Ecto neural progenitor cell (in vitro differentiated cells): ENCODE measurements at places on chromosomes 1 and 21.

- DNase-seq = no peak
Measured at GRCh38 chr1:243658594-243659105, 191.4 kb downstream of the AKT3 start.

- no peak for DNase-seq
Measured at GRCh38 chr1:47708019-47708535, 270.2 kb downstream of the FOXD2 start.

GRCh38 chr1:11648039-11648438 lies 6.2 kb downstream of the FBXO2 start:
- DNase-seq = no peak

DNA sequence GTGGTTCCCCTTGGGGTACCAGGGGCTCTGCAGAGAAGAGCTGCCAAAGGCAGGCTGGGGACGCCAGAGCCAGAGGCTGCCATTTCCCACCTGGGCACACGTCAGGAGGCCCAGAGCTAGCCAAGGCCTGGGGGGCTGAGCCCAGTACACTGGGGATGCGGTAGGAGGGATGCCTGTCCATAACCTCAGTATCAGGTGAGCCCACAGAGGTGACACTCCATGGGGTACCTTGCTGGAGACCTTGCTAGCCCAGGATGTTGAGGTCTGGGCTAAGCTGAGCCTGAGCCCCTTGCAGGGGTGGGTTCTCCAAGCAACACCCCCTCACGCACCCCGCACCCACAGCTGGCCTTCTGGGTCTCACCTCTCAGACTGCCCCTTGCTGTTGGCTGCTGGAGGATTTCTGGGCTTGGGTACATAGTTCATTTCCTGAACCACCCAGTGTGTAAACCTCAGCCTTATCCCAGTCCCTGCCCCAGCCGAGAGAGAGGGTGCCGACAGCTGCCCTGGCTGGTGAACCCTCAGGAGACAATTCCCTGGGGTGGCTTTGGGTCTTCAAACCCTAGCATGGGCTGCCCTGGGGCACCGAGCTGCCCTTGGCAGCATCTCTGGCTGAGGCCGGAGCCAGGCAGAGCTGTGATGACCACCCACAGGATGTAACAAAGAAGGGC lies 92.5 kb upstream of the VAMP3 start:
- DNase-seq = no peak

DNA sequence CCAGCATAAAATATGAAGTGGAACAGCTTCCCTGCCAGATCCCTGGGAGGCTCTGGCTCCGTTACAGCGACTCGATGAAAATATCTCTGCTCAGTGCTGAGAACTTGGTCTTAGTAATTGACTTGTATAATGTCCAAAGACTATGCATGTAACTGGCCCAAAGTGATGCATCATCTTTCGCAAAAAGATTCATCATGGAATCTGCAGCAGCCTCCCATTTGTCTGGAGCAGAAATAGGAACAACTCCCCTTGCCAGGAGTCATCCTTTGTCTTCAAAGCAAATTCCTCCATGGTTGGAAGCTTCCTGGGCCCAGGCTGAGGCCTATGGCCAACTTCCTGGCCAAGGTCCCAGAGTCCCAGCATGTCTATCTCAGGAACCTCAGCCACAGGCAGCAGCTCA lies 16.9 kb upstream of the SLC6A17 start:
- no peak for DNase-seq

DNA sequence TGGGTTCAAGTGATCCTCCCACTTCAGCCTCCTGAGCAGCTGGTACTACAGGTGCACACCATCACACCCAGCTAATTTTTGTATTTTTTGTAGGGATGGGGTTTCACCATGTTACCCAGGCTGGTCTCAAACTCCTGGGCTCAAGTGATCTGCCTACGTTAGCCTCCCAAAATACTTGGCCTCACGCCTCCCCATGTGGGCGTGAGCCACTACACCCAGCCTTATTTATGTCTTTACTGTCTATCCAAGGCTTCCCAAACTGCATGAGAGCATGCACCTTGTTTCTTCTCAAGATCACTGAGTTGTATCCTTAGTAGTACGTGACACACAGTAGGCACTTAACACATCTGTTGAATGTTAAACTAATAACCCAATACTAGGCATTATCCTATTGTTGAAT lies 14.2 kb downstream of the WASF2 start:
- DNase-seq = no peak

- no peak for DNase-seq
Measured at GRCh38 chr1:6097117-6097595, 51.5 kb downstream of the KCNAB2 start.

DNA sequence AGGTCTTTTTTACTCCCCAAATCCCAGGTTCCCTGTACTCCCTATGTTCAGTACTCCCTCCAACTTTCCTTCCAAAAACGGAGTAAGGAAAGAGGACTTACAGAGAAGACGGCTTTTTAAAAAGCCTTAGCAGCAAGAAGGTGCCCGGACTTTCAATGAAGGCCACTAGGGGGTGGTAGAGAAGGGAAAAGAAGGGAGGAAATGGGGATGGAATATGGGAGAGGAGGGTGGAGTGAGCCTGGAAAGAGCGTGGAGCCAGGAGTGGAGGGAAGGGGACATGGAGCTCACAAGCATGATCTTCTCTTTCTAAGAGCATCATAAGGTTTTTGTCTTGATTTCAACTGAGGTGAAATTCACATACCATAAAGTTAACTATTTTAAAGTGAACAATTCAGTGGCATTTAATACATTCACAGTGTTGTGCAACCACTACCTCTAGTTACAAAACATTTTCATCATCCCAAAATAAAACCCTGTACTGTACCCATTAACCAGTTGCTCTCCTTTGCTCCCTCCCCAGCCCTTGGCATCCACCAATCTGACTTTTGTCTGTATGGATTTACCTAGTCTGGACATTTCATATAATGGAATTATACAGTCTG lies 129.9 kb downstream of the ZNF281 start:
- peak; percentile 62 for DNase-seq

- DNase-seq = peak; percentile 51
Measured at GRCh38 chr1:247332623-247333361, 1.1 kb upstream of the ZNF496 start.

GRCh38 chr1:195075973-195076372 lies 1532.3 kb downstream of the KCNT2 start:
- no peak for DNase-seq

GRCh38 chr1:3064296-3064850 lies 4.6 kb upstream of the PRDM16 start:
- DNase-seq = peak; percentile 40

- DNase-seq = no peak
Measured at GRCh38 chr1:67439277-67440029, 9.3 kb upstream of the SERBP1 start.

DNA sequence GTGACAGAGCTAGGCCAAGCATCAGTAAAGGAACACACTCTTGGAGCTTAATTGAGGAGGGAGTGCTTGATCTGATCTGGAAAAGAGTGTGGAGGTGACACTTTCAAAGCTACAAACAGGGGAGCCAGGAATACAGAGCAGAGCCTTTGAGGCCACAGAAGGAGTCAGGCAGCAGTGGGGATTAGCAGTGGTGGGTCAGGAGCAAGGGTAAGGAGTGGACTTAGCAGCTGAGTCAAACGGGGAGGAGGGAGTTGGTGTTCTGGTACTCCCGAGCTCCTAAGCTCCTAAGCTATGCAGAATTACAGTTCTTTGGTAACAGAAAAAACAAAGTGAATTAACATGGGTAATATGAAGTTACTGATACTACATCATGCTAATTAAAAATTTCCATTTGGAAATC lies 14.5 kb downstream of the RAB4A start:
- no peak for DNase-seq

GRCh38 chr1:171495444-171495843 lies 10.1 kb downstream of the PRRC2C start:
- DNase-seq = no peak

DNA sequence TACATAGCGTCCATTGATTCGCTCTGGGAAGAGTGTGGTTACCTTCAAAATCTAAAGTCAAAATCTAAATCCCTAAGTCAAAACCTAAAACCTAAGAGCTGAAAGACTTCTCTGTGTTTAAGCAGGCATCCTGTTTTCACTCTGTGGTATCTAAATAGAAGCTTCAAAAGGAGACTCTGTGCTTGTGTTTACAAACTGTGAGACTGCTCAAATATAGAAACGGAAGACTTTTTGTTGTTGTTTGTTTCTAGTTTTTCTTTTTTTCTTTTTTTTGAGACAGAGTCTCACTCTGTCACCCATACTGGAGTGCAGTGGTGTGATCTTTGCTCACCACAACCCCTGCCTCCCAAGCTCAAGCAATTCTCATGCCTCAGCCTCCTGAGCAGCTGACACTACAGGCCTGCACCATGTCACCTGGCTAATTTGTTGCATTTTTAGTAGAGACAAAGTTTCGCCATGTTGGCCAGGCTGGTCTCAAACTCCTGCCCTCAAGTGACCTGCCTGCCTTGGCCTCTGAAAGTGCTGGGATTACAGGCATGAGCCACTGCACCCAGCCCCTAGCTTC lies 425.9 kb downstream of the SMYD3 start:
- DNase-seq = no peak

DNA sequence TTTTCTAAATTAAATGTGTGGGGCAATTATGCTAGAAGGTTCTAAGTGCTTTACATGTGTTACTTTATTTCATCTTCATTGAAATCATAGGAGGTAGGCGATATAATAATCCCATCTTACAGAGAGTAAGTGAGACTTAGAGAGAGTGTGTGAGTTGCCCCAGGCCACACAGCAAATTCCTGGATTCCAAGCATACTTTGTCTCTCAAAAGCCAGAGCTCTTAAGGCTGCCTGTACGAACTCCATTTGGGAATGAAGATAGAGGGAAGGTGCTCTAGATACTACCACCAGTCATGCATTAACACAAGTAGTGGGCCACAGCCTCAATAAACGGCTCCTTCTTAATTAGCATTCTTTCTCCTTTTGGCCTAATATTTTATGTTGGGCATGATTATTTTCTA lies 170.1 kb downstream of the SIPA1L2 start:
- DNase-seq = no peak

GRCh38 chr21:37837381-37837780 lies 78.9 kb downstream of the KCNJ6 start:
- no peak for DNase-seq

DNA sequence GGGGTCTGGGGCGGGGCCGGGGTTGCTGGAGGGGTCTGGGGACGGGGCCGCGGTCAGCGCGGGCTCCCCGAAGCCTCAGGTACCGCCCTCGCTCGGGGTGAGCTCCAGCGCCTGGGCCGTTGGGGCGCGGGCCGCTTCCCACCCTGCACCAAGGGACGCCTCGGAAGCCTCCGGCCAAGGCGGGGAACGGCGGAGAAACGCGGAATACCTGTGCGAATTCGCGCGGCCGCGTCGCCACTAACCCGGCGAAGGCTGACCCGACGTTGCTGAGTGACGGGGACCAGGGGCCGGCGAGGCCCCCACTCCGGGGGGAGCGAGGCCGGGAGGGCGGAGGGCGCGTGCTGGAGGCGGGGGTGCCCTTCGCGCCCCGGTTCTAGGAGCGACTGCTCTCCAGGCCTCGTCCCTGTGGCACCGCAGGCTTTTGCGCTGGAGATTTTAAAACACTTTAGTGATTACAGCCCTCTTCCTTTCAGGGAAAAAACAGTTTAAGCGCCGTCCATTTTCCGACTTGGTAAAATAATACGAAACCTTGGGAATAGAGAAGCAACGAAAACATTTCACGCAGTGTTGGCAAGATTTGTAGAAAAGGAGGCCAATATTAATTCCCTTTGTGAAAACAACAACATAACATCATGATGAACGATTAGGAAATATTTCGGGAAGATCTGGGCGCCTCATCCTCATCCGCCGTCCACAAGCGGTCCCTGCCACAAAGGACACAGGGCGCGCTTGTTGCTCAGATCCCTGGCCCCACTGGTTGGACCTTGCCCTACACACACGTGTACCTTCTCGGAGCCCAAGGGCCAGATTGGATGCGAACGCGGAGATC lies 971 bp upstream of the GNG4 start:
- DNase-seq = peak; percentile 76

DNA sequence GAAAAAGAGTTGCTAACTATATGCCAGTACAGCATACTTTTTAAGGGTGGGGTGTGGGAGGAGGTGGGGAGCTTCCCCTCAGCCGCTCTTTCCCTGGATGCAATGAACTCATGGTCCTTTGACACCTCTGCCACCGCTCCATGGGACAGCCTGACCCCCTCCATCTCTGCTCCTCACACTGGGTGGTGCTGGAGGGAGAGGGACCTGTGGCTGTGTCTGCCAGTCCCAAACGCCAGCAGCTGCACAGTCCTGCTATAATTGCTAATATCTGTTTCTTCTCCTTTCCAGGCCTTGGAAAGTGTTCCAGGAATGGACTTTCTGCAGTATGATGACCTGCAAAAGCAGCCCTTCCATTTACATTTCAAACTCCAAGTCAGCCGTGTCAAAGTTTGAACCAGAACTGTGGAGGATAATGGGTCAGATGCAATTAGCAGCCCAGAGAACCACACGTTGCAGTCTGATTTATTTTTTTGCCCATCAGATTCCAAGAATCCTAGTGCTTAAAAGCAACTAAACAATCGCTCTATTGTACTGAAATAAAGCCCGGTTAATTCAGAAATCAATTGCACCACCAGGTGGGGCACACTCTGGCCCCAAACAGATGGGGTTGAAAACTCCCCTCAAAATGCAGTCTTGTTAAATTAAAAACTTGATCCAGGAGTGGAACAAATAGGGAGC lies 160.7 kb upstream of the LMO4 start:
- no peak for DNase-seq

DNA sequence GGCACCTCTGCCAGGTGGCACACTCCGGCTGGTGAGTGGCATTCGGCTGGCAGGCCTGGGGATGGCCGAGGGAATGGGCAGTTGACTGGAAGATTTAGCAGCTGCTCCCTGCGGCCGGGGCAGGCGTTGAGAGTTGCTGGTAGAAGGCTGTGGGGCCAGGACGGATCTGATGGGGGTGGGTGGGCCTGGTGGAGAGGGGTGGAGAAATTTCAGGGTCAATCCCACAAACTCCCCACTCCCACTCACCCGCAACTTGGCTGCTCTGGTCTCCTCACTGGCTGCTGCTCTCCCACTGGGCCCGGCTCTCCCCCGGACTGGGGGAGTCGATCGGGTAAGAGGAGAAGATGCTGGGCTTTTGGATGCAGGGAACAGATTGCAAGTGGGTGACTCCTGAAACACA lies 2.1 kb downstream of the PSRC1 start:
- no peak for DNase-seq
